ENCODE measurements at places on chromosomes 5 and 9. TPM values are rescaled to one million over a fixed set of nuclear protein-coding genes. Genes with fewer than 3 reads are reported as not detected.

DNA sequence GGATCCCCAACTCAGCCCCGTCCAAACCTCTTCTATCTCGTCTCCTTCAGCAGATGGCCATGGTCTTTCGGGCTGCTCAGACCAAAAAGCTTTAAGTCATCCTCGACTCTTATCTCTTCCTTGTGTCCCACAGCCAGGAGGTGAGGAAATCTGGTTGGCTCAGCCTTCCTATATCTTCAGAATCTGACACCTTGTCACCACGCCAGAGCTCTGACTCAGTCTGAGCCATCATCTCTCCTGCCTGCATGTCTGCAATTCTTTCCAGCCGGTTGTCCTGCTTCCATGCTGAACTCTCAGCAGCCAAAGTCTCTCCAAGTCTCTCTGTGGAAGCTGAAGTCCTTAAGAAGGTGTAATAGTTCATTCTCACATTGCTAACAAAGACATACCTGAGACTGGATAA, 419.3 kb upstream of the ADAMTS16 start:
- no peak for DNase-seq

- DNase-seq: no peak
These were observed 45.6 kb downstream of the GNAQ start for GRCh38 chr9:77985996-77986395.

- DNase-seq: no peak
These were observed 191.7 kb downstream of the DRD1 start for GRCh38 chr5:175252234-175252805.

- DNase-seq: peak; percentile 37
These were observed 57.8 kb upstream of the HSPA9 start for GRCh38 chr5:138632900-138633489.

DNA sequence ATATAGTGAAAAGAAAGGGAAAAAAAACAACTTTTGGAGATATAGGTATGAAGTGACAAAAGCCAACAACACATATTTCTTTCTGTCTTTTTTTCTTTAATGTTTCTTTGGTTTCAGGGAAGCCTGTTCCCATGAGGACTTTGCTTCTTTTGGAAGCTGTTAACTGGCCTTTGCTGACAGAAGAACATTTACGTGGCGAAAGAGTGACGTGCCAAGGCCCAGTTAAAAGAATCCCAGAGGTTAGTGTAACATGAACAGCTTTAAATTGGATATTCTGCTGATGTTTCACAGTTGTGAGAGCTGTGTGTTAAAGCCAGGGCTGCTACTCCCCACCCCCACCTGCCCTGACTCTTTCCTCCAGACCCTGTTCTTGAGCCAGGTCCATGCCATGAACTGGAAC, 275.9 kb downstream of the CRB2 start:
- no peak for DNase-seq

DNA sequence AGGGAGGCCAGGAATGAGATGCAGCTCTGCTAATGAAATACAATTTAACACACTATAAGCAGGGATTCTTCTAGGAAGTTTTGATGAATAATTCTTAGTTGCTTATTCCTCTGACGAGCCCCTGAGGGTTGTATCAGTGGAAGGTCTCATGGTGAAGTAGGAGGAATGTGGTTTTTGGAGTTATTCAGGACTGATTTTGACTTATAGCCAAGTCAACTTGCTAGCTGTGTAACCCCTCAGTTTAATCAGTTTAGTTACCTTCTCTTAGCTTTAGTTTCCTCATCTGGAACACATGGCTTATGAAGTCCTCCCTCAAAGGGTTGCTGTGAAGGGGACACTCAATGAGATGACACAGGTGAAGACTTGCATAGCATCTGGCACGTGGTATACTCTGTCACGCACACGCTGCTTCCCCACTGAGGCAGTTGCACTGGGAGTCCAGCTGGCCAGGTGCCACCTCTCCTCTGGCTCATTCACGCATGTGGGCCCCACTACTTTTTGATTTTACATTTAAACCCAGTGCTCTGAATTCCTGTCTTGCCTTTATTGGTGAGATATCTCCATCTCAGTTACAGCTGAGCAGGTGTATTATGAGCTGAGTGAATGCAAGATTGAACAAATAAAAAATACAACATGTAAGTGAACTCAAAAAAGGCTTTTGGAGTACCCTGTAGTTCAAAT, 415.0 kb downstream of the ARHGEF28 start:
- no peak for DNase-seq

DNA sequence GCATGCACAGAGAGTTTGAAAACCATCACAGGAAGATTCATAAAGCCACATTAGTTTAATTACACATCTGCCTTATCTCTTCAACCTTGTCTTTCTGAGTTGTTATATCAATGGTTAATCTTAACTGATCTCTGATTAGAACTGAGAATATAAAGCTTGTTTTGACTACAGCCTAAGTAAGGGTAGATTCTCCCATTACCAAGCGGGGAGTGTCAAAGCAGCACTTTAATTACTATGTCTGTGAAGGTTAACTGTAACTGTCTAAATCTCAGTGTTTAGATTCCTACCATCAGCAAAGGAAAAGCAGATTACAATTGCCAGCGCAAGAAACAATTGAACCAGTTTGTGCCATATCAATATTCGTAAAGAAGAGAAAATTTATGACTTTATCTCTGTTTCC, 348.7 kb downstream of the CDH12 start:
- no peak for DNase-seq

DNA sequence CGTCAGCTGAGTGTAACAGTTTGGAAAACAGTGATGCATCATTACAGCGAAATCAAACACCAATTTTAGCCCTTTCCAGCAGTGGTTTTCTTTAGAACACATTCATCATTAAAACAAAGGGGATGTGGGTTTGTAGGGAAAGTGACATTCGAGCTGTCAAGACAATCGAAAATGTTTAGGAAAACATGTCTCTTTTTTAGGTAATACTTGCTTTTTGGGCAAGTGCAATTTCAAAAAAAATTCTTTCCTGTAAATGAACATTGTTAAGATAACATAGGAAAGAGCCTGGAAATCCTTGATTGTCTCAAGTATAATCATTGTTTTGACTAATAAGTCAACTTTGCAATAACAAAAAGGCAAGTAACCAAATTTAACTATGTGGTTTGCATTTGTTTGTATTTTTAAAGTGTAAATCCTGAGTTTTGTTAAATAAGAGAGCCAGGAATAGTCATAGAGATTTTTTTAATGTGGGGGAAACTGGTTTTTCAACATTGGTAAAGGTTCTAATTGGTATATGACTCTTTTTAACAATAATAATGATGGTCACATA, 182.5 kb downstream of the TTLL11 start:
- DNase-seq: no peak

- no peak for DNase-seq
These were observed 36.3 kb downstream of the CXXC5 start for GRCh38 chr5:139684350-139684880.

GRCh38 chr5:159849437-159850083, 66.7 kb upstream of the ADRA1B start:
- DNase-seq: peak; percentile 86

DNA sequence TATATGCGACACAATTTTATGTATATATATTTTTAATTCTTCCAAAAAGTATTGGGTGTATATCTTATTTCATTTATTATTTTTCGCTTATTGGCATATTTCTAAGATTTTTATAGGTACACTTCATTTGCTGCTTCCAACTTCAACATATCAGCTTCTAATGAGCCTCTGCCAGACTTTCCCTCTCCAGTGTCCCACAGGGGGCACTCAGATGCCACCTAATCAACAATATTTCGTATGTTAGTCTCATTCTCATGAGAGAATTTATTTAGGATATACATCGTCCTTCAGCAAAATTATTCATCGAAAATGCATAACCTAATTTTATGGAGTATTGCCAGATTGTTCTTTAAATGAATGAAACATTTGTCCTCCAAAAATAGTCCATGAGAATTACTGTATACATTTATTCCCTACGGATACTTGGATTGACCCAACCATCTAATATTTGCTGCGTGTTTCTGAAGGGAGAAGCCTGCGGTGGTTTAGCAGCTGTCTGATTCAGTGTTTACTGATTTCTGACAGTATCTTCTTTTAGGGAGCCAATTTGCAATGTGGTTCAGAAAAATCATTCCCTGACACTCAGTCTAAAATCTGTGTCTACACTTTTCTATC, 100.6 kb upstream of the SELENOP start:
- DNase-seq: no peak

DNA sequence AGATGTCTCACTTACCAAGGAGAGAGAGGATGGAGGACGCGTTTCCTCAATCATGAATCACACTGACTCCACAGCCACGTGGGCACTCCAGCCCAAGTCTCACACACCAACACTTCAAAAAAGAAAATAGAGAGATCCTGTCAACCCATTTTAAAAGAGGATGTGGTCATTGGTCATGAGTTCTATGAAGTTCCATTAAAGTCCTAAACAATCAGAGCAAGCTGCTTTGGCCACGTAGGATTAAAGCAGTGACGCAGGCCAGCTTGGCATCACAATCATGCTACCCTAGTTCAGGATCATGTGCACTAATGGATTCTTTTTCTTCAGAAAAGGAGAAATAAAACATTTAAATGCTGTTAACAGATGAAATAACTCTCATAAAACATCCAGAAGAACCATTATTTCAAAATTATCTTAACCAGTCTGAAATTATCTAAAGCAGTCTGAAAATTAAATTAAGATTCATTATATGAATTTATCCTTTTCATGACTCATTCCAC, 108.1 kb downstream of the SEMA5A start:
- peak; percentile 66 for DNase-seq

GRCh38 chr9:7206221-7206758, 448.5 kb downstream of the KDM4C start:
- DNase-seq: no peak

GRCh38 chr9:18798106-18798505, 234.9 kb downstream of the SAXO1 start:
- no peak for DNase-seq

DNA sequence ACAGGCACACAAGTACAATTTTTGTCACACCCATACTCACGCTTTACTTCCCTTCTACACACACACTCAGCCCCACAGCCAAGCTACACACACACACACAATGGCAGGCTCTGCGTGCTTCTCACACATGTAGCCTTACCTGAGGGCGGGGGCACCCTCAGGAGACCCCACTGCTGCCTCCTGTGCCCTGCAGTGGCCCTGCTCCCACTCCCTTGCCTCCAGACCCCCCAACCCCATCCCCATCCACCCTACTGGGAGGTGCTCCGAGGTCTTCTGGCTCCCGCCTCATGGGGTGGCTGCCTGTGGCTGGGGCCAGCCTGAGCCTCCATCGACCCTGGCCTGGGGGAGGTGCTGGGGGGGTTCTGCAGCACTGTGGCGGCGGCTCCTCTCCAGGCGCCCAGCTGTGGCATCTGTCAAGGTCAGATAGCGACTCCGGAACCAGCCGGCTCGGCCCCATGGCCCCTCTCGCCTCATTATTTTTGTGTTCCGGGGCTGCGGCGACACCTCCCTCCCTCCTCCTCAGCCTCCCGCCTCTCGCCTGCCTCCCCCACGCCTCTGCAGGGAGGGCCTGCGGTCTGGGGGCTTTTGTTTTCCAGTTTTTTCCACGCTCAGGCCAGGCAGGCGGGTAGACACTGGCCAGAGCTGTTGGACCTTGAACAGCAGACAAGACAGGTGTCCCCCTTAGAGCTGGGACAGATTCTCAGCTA, 21.7 kb downstream of the CXXC5 start:
- DNase-seq: no peak

GRCh38 chr5:55592388-55593114, 57.8 kb upstream of the PLPP1 start:
- no peak for DNase-seq

GRCh38 chr5:180607861-180608571, 16.7 kb upstream of the SCGB3A1 start:
- DNase-seq: no peak

- DNase-seq: no peak
These were observed 33.5 kb upstream of the DMRT3 start for GRCh38 chr9:942805-943580.

DNA sequence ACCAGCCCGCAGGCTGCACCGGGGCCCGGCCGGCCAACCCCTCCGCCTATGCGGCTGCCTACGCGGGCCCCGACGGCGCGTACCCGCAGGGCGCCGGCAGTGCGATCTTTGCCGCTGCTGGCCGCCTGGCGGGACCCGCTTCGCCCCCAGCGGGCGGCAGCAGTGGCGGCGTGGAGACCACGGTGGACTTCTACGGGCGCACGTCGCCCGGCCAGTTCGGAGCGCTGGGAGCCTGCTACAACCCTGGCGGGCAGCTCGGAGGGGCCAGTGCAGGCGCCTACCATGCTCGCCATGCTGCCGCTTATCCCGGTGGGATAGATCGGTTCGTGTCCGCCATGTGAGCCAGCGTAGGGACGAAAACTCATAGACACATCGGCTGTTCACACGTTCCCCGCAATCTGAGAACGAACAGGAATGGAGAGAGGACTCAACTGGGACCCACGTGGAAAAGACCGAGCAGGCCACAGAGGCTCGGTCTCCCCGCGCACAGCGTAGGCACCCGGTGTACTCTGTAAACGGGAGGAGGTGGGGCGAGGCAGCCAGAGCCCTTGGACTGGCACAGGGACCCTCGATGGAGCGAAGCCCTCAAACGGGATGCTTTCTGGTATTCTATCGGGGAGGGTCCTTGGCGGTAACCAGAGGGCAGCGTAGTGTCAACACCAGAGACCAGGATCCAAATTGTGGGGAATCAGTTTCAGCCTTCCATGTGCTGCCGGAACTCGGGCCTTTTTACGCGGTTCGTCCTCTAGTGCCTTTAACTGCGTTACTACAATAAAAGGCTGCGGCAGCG, 1.9 kb downstream of the FOXE1 start:
- no peak for DNase-seq

DNA sequence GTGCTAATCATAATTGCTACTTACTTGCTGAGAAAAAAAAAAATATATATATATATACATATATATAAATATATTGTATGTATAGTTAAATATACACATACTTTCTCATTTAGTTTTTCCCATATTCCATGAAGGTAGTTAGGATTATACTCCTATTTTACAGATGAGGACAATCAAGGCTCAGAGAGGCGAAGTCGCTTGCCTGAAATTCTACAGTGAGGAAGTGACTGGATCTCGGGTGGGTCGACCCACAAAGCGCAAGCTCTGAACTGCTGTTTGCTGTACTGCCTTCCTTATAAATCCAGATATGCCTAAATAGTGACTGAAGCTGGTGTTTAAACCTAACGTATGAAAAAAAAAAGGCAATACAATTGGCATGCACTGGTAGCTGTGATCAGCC, 148.3 kb upstream of the TBC1D2 start:
- no peak for DNase-seq

The PCDHGA4 gene
- 3.6 TPM for total RNA-seq

The SPATA31A3 gene
- total RNA-seq: not detected

The SLC25A48 gene
- not detected for total RNA-seq

The PRDM9 gene
- not detected for total RNA-seq

The CHSY3 gene
- 1.7 TPM for total RNA-seq

The PCDHB10 gene
- 3.4 TPM for total RNA-seq

The AQP3 gene
- 1.1 TPM for total RNA-seq

The ADAMTSL1 gene
- total RNA-seq: 0.62 TPM

The PCDHA8 gene
- under 0.01 TPM for total RNA-seq

The LECT2 gene
- not detected for total RNA-seq

The PCDHA1 gene
- not detected for total RNA-seq

The HTR4 gene
- not detected for total RNA-seq

The KCNIP1 gene
- total RNA-seq: 0.21 TPM

The SOWAHA gene
- total RNA-seq: 0.21 TPM
